Central memory CD4-positive, alpha-beta T cell (primary cell): ENCODE measurements at places on chromosomes 5 and 9.

GRCh38 chr5:120803282-120803681, 339.2 kb downstream of the PRR16 start:
- DNase-seq, result no peak

DNA sequence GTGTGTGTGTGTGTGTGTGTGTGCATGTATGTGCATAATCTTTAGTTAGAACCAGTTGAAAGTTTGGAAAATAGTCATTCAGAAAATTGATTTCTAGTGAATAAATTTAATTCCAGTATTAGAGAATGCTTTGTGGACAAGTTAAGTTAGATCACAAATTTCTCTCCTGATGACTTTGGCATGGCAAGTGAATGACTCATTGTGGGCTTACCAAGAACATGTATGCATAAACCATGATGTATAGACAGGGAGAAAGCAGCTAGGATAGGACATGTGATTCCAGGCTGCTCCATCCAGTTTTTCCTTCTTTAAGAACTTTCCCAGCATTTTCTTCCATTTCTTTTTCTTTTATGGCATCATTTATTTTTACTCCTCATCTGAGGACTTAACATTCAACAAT, 85.7 kb upstream of the SGCD start:
- DNase-seq, result no peak

DNA sequence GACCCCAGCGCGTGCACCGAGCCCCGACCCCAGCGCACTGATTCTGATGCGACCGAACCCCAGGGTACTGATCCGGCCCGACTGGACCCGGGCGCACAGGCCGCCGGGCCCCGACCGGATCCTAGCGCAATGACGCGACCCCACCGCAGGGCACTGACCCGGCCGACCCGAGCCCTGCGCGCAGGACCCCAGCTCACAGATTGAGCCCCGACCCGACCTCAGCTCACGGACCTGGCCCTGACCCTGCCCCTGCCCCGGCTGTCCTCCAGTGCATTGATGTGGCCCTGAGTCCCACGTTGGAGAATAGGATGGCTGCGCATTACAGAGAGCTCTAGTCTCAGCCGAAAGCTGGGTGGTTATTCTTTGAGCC, 438 bp downstream of the TRIP13 start:
- DNase-seq, result no peak

DNA sequence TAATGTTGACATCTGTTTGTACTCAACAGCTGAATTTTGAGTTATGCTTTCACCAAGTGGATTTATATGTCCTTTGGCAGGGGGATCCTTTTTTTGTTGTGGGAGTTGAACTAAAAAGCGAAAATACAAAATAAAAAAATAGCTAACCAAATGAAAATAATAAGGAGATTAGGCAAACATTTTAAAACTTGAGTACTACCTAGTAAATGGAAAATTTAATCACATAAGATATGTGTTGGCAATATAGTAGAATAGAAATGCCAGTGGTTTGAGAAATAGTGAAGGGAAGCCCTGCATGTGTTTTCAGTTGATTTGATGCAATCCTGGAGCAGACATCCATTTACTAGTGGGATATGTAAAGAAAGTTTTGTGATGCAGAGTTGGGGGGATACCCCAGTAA, 98.0 kb downstream of the RASGRF2 start:
- no peak for DNase-seq

DNA sequence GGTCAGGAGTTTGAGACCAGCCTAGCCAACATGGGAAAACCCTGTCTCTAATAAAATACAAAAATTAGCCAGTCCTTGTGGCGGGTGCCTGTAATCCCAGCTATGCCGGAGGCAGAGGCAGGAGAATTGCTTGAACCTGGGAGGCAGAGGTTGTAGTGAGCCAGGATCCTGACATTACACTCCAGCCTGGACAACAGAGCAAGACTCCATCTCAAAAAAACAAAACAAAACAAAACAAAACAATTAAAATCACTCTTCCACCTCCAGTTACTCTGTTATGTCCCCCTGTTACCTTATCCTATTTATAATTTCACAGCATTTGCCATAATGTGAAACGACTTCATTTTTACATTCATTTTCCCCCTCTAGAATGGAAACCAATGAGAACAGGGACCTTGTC, 54.4 kb downstream of the CXXC5 start:
- no peak for DNase-seq

- DNase-seq, result no peak
Observed at GRCh38 chr9:127133739-127134167, 11.3 kb upstream of the ANGPTL2 start.

- DNase-seq, result no peak
Observed at GRCh38 chr9:9631284-9631683, 981.5 kb downstream of the PTPRD start.

DNA sequence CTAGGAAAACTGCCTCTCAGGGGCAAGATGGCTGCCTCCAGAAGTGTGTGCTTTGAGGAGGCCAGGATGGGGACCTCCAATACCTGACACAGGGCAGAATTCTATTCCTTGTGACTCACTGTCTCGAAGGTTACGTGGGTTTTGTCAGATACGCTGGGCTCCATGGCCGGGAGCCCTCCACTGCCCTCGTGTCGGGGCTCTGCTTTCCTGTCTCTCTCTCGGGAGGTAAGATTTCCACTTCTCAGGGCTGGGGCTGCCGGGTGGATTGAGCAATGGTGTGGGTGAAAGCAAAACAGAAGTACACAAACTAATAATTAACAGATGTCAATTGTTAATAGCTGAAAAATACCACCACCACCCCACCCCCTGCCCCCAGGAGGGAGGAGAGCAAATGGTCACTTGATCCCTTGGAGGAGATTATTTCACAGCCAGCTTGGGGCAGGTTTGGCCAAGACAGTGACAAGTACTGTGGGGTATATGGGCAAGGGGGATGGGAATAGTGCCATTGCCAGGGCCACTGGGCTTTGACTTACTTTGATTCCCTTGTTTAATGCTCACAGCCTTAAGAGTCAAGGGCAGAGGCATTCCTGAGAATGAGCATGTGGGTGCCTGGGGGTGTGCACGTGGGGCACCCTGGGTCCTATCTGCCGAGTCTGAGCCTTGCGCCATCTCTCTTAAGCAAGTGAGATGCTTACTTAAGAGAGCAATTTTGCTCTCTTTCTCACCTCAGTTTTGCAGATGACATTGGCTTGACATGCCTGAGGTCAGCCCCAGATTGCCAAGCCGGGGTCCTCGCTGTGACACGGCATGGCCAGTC, 28.8 kb upstream of the DAB2IP start:
- DNase-seq, result no peak

DNA sequence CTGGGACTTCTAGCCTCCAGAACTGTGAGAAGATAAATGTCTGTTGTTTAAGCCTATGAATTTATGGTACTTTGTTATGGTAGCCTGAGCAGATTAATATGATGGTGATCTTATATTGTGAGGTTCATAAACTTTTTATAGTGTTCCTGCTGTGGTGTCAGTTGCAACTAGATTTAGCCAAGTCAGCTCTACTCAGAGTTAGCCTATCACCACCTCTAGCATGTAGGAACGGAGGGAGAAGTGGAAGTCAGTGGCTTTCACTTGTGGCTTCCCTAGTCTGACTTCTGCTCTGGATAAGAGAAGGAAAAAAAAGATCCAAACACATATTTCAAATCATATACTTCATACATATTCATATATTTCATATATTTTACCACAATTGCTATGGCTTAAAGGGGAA, 6.6 kb downstream of the POC5 start:
- DNase-seq, result no peak

DNA sequence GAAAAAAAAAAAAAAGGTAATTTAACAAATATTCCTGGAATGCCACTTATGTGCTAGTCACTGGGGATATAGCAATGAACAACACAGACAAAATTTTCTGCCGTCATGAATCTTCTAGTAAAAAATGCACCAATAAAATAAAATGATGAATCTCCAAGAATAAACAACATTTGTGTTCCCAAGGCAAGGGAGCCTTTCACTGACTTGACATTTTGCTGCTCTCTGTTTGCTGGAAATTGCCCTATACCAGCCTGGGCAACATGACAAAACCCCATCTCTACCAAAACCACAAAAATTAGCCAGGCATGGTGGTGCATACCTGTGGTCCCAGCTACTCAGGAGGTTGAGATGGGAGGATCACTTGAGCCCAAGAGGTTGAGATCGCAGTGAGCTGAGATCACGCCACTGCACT, 64.5 kb upstream of the ERBIN start:
- DNase-seq, result no peak

DNA sequence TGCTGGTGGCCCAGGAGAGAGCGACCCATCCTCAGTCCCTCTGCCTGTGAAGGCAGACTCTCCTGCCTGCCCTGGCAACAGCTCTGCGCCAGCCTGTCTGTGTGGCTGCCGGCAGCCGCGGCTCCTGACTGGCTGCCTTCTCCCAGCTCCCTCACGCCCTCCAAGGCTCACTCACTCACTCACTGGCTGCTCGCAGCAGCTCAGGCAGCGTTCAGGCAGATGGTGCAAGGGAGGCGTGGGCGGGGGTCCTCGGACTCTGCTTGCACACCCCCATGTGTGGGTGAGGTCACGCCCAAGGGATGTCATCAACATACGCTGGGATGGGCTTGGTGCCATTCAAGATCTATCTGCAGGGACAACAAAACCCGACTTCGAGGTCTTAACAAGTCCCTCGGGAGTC, 66.7 kb downstream of the DAB2IP start:
- DNase-seq, result no peak

- no peak for DNase-seq
Observed at GRCh38 chr9:129331772-129332500, 153.9 kb upstream of the IER5L start.

DNA sequence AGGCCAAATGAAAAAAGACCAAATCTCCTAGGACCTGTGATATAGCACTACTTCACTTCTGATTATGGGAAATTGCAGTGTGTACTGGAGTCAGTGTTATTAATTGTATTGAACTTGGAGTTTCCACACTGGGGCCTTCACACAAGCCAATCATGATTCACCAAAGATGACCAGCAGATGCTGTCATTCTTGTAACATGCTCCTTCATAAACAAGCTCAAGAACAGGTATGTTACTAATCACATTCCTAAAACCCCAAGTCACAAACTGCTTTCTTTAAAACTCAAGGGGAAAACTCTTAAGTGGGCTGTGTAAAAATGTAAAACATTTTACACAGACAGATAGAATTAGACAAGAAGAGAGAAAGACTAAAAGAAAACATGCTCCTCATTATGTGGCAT, 5.6 kb downstream of the KLHL3 start:
- DNase-seq, result no peak

DNA sequence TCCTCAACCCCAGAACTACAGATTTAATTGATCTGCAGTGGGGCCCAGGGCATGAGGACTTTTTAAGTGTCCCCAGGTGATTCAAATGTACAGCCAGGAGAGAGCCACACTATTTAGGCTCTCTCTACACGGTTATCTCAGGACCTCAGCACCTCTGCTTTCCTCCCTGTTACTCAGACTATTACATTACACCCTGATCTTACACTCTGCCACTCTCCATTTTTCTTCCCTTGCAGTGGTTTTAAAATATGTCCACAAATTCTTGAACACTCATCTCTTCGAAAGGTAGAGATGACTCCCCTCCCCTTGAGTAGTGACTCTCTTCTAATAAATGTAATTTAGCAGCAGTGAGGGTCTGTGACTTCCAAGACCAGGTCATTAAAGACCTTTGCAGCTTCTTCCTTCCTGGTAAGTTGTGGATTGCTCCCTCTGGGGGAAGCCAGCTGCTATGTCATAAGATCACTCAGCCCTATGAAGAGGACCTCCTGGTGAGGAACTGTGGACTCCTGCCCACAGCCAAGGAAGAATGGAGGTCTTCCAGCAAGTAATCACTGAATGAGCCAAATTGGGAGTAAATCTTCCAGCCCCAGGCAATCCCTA, 87.5 kb upstream of the SSBP2 start:
- peak; percentile 31 for DNase-seq

GRCh38 chr9:110077925-110078324, 130.0 kb downstream of the C9orf152 start:
- no peak for DNase-seq

DNA sequence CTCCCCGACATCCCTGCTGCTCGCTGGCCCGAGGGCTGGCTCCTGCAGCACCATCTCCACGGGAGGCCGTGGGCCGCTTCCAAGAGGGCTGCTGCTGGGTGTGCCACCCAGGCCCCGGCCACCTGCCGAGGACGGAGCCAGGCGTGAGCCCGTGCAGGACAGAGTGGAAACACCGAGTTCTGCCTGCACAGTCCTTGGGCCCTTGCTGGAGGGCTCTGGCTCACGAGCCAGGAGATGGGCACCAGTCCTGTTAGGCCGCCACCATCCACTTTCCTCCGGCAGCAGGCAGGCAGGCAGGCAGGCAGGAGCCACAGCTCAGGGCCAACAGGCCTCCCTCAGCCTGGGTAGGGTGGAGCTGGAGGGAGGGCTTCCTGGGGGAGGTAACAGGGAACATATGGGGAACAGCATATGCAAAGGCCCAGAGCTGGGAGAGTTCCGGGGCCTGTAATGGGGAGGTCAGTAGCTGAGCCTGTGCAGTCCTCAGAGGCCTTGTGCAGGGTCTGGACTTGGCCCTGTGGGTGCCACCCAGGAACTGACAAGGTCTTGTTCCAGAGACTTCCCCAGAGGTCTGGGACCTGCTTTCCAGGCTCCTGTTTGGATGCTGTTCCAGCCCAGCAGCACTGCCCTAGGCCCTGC, 31.9 kb downstream of the RXRA start:
- DNase-seq, result no peak

DNA sequence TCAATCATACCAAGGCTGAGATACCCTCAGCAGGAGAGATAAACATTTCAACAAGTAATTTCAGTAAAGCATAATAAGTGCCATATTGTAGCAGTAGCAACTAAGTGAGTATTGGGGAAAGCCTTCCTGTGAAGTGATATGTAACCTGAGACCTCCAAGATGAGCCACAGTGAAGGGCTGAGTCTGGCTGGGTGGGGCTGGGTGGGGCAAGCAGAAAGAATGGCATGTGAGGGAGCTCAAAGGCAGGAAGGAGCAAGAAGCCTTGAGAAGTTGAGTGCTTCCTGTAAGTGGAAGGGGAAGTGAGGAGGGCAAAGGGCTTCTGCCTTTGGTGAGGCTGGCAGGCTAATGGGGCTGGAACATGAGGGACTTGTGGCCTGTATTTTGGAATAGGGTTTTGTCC, 19.7 kb upstream of the ASTN2 start:
- no peak for DNase-seq

- no peak for DNase-seq
Observed at GRCh38 chr5:999724-1000123, 8.9 kb upstream of the NKD2 start.

DNA sequence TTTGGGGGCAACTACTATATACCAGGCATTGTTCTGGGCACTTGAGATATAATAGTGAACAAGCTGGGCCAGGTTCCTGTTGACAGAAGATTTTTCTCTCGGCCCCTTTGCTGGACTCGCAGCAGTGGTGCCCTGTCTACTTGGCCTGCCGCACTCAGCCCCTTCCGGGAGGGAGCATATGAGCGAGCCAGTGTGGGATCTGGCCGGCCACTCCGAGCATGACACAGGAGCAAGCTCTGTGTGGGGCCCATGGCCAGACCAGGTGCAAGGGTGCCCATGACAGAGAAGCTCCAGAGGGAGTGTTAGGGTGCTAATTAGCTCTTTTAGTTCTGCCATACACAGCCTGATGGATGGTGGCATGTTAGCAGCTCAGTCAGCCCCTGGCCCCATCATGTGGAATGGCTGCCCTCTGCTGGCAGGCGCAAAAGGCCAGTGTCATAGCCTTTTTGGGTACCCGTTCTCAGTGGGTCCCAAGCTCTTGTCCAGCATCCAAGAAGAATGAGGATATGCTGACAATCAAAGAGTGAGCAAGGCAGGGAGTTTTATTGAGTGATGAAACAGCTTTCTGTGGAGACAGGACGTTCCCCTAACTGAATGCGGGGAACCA, 9.3 kb upstream of the KIF4B start:
- no peak for DNase-seq
